Gastroesophageal sphincter (tissue), 4 donors: ENCODE measurements at places on chromosomes 7 and 10. TPM values are rescaled to one million over a fixed set of nuclear protein-coding genes. Genes with fewer than 3 reads are reported as not detected.

CACNB2 gene
- 60.3 TPM for total RNA-seq

CUBN gene
- 1.1 TPM for total RNA-seq

PDCD11 gene
- 18.6 TPM for total RNA-seq

ITPRID1 gene
- 0.49 TPM for total RNA-seq

FBXW4 gene
- total RNA-seq: 131 TPM

SPDYE16 gene
- total RNA-seq: not detected

CFAP69 gene
- total RNA-seq: 6.2 TPM

EPHA1 gene
- total RNA-seq: not detected

FAM24A gene
- not detected for total RNA-seq

SPAM1 gene
- total RNA-seq: not detected

SH3PXD2A gene
- 39.4 TPM for total RNA-seq

GRCh38 chr10:62153191-62153590 lies 115.5 kb downstream of the RTKN2 start:
- ATAC-seq: no peak

GRCh38 chr7:3455806-3456595 lies 154.9 kb downstream of the SDK1 start:
- no peak for ATAC-seq

GRCh38 chr7:68619526-68619925 lies 978.7 kb upstream of the AUTS2 start:
- no peak for ATAC-seq

- ATAC-seq: no peak
Measured at GRCh38 chr7:44324481-44325200, 753 bp downstream of the CAMK2B start.

DNA sequence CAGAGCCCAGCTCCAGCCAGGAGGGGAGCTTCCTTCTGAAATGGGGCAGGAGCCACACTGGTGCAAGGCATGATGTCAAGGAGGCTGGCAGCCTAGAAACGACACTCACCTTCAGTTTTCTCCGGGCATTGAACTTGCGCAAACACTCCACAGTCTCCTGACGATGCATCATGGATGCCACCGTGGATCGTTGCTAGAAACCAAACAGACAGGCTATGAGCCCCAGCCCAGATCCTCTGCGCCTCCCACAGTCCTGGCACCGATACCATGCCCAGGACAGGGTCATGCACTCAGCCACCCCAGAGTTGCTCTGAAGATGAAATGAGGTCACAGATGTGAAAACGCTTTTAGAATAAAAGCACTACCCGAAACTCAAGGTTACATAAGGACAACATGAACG lies 31.0 kb upstream of the NDST2 start:
- no peak for ATAC-seq

DNA sequence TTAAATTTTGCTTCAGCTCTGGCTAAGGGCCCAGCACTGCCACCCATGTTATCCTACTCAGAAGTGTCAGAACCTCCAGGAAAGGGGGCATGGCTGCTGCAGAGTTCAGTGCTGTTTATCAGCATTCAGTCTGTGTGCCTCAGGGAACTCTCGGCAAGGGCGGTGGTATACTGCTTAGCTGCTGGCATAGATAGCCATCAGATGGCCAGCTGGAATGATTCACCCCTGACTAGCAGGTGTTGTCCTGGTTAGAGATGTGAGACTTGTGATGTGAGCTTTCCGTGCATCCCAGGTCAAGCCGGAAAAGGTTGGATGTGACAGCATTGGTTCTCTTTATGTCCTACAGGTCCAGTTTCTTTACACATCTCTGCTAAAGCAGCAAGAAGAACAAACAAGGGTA lies 22.1 kb downstream of the CEP55 start:
- no peak for ATAC-seq

DNA sequence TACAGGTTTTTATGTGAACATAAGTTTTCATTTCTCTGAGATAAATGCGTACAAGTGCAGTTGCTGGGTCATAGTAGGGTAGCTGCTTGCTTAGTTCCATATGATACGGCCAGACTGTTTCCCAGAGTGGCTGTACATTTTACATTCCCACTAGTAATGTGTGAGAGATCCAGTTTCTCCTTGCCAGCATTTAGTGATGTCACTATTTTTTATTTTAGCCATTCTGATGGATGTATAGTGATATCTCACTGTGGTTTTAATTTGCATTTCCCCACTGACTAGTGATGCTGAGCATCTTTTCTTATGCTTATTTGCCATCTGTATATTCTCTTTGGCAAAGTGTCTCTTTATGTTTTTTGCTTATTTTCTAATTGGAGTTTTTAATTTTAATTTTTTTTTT lies 4.2 kb downstream of the ZMIZ2 start:
- no peak for ATAC-seq

DNA sequence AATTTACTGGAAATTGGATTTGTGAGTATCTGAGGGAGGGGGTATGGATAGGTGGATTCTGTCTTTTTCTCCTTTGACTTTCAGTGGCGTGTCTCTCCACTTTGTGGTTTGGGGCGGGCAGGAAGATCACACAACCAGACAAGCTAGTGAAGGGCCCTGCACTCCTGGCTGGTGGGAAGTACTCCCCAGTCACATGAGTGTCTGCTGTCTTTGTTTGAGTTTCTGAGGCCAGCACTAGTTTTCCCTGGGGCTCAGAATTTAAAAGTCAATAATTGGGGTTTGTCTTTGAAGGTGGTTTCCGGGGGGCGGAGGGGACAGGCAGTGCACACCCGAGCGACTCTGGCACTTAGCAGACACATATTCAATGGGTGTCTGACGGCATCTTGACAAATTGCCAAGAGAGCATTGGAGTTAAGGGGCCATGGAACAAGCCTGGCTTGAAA lies 120.1 kb downstream of the WDFY4 start:
- ATAC-seq: no peak

- ATAC-seq: no peak
Measured at GRCh38 chr7:93955304-93955703, 33.8 kb downstream of the GNG11 start.

DNA sequence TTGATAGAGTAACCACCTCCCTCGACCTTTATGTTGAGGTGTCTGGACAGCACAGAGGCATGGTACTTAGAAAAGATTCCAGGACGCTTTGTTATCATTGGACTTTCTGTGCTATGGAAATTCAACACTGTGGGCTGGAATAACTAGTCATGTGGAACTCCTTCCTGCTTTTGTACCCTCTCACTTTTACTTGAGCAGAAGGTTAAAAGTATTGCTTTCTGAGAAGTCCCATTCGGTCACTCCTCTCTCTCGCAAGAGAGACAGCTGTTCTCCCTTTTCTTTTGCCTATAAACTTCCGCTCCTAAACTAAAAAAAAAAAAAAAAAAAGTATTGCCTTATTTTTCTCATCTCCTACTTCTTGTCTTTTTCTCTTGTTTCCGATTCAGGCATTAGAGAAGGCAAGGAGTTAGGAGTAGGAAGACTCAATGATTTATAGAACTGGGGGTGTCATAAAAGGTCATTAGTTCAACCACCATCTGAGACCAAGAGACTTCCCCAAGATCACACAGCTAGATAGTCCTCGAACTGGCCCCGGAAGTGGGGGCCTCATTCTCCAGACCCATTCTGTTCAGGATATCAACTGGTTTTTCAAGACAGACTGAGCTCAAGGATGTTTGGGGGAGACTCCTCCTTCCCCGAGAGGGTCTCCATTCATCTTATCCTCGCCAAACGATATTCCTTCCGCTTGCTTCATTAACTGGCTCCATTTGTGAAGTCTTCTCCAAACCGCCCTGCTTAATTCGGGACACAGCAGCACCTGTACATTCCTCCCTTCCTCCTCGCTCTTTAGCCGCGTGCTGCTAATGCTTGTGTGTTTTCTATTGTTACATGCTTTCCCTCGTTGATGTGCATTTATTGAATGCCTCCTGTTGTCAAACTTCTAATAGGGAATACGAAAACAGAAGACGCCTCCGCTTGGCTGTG lies 995 bp upstream of the INPP5F start:
- ATAC-seq: no peak

DNA sequence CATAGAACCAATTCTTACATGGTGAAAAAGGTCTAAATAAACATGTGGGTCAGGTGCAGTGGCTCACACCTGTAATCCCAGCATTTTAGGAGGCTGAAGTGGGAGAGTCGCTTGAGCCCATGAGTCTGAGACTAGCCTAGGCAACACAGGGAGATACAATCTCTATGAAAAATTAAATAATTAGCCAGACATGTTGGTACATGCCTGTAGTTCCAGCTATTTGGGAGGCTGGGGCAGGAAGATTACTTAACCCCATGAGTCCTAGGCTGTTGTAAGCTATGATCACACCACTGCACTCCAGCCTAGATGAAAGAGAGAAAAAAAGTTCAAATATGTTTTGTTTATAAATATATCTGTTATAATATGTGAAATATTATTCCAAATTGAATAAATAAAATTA lies 643.6 kb downstream of the IPMK start:
- ATAC-seq: no peak

DNA sequence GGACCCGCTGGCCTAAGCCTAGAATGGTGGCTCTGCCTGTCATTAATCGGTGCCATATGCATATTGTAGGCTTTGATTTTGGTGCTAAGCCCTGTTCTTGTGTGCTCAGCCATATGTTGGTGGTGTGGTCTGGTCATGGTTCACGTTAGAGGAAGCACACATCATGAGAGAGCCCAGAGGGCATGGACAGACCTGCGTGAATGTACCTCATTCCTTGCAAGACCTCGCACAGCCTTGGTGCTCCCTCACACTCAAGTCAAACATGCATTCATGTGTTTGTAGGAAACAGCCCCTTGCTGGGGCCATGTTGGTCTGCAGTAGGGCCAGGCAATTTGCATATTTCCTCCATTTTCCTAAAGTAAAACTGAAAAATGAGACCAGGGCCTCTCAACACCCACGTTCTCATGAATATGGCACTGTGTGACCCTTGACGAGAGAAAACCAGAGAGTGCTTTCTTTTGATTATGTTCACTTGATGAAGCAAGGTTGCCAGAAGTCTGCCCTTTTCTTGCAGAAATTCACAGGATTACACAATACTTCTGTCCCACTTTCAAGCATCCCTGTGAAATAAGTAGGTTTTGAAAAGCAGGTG lies 268.7 kb downstream of the CELF2 start:
- ATAC-seq: no peak

DNA sequence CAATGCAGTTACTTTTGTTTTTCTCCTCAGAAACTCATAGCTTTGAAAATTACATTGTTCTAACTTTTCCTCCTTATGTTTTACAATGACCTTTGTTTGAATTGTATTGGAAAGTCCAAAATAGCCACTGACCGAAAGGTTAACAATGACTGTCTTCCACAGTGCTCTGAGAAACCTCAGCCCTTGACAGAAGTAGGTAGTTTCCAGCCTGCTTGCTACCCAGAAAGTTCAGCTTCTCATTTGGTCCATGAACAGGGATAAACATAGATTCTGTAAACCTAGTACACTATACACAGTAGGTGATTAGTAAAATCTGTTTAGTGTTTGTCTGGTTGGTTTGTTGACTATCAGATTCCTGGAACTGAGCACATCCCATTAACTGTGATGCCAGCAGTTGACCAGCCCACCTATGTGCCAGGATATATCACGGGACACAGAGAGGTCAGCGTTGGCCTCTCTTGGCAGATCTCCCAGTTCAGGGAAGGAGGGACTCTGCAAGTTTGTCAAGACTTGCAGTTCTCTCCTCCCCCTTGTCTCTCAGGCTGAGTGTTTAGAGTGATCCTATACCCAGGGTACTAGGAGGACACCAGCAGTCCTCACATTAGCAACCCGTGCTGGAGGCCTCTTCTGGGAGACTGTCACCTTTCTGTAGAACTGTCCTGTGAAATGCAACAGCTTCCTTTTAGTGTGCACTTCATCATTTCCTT lies 297.6 kb downstream of the ARHGAP12 start:
- ATAC-seq: no peak

DNA sequence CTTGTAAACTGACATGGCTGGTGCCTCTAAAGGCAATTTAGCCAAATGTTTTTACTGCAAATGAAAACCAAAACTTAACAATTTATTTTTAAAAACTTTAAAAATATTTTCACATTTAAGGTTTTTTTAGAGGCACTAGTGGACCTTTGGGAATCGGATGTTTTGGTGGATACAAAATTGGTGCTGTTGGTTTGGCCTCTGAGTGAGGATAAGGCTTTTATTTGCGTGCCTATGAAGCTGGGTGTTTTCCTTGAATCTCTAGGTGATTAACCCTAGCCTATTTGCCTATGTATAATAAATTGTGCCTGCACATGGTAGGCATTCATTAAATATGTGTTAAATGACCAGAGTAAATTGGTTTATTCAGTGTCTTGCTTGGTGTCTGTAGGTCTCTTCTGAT lies 2.9 kb upstream of the SGCE start:
- no peak for ATAC-seq

GRCh38 chr7:13279854-13280435 lies 592.5 kb downstream of the ARL4A start:
- no peak for ATAC-seq

- no peak for ATAC-seq
Measured at GRCh38 chr7:55774327-55775050, 88.1 kb downstream of the SEPTIN14 start.
